Activated naive CD4-positive, alpha-beta T cell (primary cell): ENCODE measurements at places on chromosomes 7 and 10.

DNA sequence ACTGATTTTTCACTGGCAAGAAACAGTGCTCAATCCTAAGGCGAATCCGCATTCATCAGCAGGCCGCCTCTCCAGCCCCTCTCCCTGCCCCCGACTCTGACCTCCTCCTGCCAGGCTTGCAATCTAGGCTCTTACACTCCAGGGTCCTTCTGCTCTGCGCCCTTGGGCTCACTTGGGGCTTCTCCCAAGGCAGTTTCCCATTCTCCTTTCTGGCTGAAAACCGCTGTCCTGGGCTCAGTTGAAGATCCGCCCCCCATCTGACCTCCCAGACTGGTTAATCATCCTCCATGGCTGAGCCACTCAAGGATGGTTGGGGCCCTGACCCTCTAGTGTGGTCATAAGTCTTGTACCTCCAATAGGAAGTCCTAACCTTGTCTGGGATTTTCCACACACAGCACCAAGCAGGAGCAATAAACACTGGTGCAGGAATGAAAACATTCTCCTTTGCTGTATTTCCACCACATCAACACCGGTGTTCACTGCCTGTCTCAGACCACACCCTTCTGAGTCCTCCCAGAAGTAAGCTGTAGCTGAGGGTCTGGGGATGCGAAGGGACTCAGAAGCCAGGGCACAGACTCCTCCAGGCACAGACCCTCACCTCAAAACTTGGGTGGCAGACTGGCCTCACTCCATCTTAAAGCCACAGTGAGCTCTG lies 42.4 kb downstream of the TNS3 start:
- DNase-seq, result no peak

GRCh38 chr10:126734967-126735366 lies 64.5 kb upstream of the C10orf90 start:
- DNase-seq, result no peak

DNA sequence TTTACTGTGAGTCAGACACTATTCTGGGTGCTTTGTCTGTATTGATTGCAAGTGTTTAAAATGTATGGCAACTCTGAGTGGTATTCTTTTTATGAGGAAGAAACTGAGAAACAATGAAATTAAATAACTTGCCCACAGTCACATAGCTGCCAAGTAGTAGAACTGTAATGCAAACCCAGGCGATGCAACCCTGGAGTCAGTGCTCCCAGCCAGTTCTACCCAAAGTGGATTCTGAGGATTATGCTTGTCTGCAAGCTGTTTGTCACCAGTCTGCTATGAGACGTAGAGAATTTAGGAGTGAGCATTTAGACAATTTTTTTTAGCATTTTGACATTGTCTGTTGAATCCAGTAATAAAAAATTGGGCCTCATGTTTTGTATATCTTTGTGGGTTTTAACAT lies 306.0 kb upstream of the LRGUK start:
- no peak for DNase-seq

DNA sequence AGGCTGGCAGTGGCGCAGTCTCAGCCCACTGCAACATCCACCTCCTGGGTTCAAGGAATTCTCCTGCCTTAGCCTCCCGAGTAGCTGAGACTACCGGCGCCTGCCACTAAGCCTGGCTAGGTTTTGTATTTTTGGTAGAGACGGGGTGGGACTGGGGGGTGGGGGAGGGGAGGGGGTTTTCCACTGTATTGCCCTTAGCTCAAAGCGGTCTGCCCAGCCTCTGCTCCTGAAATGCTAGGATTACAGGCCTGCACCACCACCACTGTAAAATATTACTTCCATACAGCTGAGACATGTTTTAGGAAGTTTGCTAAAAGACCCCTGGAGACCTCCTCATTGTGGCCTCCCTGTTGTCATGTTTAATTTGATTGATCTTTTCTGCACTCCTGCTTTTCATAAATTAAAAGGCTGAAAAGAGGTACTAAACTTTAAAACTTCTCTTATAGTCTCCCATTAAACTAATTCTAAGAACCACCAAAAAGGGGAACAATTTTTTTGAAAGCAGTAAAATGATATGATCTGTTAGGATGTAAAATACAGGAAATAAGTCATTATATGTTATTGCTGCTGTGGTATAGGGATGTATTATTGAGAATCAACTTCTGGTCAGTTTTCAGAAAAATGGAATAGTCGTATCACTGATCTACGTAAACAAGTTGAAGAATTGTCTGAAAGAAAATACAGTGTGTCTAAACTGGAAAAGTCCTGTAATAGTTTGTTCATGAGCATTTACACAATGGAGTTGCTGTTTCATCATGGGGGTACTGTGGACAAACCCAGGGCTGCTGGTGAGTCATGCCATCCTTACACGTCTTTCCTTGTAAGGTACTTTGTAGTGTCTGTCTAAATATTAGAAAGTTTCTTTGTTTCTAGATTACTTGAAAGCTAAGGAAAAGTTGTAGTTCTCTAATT lies 72.9 kb upstream of the TMEM248 start:
- DNase-seq, result no peak

GRCh38 chr10:48582970-48583369 lies 21.9 kb downstream of the ARHGAP22 start:
- no peak for DNase-seq

DNA sequence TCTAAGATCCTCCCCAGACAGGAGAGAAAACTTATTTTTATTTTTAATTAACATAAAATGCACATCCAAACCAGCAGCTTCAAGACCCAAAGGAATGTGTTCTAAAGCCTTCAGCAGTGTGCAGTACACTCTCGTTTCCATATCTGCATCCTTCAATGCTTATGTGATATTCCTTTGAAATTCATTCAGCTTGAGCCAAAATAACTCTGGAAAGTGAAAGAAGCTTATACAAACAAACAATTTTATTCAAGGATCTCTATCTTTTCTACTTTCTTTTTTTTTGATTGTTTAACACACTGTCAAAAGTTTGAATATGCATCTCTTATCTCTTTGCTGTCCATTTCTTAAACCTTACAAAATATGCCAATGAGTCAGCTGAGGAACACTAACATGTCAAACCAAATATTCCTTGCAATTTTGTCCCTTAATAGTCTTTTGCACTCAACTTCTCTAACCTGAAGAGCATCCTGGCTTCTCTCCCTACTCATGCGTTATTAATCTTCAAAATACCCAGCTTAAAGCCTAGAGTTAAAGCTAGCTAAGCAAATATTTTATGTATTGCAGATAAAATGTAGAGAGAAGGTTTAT lies 124.3 kb downstream of the THSD7A start:
- DNase-seq, result no peak

DNA sequence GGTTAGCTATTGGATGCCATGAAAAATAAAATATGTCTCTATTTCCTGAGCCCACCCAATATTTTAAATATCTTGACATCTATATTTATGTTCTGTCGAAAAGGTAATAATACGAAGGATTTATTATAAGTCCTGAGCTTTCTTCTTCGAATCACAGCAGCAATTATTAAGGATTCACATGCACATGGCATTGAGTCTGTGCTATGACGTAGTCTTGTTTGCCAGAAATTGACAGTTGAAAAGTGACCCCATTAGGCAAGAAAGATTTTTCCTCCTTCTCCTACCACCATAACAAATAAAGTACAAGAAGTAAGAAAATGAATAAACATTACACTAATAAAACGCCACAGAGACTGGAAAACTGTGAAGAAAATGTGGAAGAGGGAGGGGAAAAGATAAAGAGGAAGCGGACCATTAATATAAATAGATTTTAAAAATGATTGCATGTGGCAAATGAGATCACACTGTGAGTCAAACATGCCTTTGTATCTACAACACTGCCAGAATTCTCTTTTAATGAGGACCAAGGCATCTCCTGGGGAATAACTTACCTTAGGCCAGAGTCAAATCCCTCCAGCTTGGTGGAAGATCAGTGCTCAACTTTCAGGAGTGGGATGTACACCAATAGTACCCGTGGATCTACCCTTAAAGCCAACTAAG lies 21.6 kb downstream of the FZD1 start:
- DNase-seq, result no peak

DNA sequence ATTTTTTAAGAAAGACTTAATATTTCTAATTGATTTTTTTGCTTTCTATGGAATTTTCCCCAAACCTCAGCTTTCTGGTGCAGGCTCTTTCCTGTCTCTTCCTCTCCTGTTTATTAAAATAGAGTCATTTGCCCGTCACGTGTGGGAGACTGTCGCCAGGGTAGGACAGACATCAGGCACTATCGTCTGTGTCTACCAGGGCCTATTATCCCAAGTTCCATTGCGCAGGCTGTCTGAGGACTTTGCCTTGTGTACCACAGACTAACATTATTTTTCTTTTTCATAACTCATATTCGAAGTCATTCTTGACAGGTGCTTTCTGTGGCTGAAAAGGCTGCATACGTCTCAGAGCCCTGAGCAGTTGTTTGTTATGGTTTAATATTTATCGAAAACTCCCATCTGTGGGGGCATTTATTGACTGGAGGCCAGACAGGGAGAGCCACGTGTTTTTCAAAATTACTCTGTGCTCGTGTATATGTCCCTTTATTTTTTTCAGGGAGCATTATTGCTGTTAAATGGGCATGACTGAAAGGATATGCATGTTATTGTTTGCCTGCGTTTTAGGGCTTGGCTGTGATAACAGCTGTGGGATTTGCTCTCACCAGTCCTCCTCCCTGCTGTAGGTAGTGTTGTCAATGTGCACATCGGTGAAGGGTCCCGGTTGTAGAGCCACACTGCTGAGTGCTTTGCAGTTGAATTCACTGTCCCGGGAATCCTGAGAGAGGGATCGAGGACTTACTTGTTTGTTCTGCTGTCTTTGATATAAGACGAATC lies 89.8 kb downstream of the CAMK1D start:
- no peak for DNase-seq

- DNase-seq, result no peak
Observed at GRCh38 chr10:86862373-86862772, 95.0 kb downstream of the MMRN2 start.

- DNase-seq, result no peak
Observed at GRCh38 chr7:146655928-146656797, 539.6 kb downstream of the CNTNAP2 start.

GRCh38 chr10:113897693-113898618 lies 43.5 kb downstream of the NHLRC2 start:
- DNase-seq, result no peak

- DNase-seq, result no peak
Observed at GRCh38 chr7:727104-727805, at the start of gene PRKAR1B. PRKAR1B (minus strand) TSS chr7:727281; CDS start chr7:711505, 15,776 bp downstream.

DNA sequence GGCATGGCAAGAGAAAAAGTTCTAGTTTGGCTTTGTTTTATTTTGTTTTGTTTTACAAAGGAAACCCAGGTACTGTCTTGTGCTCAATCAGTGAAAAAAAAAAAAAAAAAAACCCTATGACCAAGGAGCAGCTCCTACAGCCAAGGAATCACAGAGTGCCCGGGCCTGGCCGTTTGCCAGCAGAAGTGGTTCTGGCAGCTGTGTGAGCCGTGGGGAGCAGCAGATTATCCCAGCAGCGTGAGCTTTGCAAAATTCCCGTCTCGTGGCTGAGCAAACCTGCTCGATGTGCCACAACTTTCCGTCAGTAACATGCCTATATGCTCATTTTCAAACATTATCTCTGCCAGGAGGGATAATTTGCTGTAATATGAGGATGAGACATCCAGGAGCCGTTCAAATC lies 293.7 kb downstream of the POU6F2 start:
- DNase-seq, result no peak

- peak; percentile 15 for DNase-seq
Observed at GRCh38 chr10:5551531-5552375, 27.0 kb downstream of the CALML3 start.

GRCh38 chr10:16756561-16757221 lies 60.5 kb downstream of the RSU1 start:
- no peak for DNase-seq

DNA sequence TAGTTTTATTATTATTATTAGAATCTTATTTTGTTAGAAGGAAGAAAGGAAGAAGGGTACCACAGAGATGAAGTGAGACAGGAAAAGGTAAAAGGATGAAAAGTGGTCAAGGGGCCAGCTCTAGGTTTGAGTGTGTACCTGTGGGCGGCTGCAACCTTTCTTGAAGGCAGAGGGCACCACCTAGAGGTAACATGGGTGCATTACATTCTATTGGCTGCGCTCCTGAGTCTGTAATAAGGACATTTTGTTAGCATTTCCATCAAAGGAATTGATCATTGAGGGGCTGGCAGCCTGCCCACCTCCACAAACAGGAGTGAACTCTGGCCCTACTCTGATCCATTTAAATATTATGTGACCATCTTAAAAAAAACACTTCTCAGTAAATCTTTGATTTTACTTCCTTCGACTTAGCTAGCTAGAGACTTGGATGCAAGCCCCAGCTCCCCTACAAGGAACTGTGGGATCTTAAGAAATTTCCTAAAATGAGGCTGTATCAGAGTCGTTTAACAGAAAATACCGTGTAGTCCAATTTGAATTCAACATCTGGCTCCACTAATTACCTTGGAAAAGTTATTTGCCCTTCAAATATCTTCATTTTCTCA lies 610.4 kb downstream of the IPMK start:
- DNase-seq, result no peak

- DNase-seq, result no peak
Observed at GRCh38 chr10:27628621-27629020, 117.0 kb downstream of the MKX start.

GRCh38 chr10:18294633-18295032 lies 154.4 kb downstream of the CACNB2 start:
- no peak for DNase-seq

- DNase-seq, result no peak
Observed at GRCh38 chr7:112132051-112132694, 74.0 kb downstream of the DOCK4 start.

- DNase-seq, result peak; percentile 8
Observed at GRCh38 chr10:27743012-27743876, 2.4 kb downstream of the MKX start.

DNA sequence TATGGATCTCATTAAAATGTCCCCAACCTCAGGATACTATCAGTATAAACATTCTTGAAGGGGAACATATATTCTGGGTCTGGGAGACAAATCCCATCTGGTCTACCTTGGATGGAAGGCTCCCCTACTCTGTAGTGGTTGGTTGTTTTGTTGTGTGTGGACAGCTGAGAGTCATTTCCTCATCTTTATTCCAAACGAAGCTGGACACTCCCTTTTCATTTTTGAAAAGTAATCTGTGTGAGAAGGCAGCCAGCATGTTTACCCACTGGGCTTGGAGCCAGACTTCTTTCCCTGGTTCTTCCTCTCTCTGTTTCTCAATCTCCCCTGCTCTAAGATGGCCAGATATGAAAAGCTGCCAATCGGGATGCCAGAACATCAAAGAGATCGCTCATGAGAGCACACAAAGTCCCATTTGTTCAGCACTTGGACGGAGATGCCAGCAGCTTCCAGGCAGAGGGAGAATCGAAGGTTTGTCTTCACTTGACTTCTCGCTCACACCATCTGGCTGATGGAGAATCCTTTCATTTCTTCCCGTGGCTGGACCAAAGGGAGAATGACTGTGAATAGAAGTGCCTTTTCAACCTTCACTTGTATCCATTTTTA lies 108.1 kb upstream of the AGR3 start:
- no peak for DNase-seq
